ENCODE measurements at places on chromosomes 5 and 9.
A peak's percentile ranks its signal among the peaks of the same experiment; 100 is the strongest.

GRCh38 chr9:136831002-136831719, 11.1 kb upstream of the AJM1 start:
- no peak for DNase-seq

GRCh38 chr5:62568800-62569432, 9.7 kb upstream of the LRRC70 start:
- no peak for DNase-seq

GRCh38 chr9:135051316-135052038, 36.0 kb upstream of the OLFM1 start:
- no peak for DNase-seq

DNA sequence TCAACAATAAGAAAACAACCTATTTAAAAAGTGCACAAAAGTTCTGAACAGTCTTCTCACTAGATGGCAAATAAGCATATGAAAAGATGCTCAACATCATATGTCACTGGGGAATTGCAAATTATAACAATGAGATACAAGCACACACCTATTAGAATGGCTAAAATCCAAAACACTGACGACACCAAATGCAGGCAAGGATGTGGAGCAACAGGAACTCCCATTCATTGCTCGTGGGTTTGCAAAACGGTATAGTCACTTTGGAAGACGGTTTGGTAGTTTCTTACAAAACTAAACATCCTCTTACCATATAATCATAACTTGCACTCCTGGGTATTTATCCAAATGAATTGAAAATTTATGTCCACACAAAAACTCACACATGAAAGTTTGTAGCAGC, 100.9 kb upstream of the TBC1D2 start:
- DNase-seq, result no peak

- DNase-seq, result no peak
These were observed 20.6 kb upstream of the SCAMP1 start for GRCh38 chr5:78339617-78340436.

DNA sequence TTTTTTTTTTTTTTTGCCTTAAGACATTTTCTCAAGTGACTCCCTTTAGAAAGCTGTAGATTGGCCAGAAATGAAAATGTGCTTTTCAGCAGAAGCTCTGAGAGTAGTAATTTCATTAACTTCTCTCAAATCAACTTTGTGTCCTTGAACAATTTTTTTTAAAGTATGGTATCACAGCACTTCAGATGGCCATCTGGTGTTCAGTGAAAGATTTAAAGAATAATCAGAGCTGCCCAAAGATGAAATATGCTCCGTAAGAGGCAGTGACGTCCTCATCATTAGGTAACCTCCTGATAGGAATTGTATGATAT, 43.0 kb upstream of the PCAT7 start:
- DNase-seq, result no peak

- no peak for DNase-seq
These were observed 55.8 kb downstream of the EPB41L4B start for GRCh38 chr9:109264877-109265587.

GRCh38 chr9:70477907-70478480, 63.5 kb upstream of the KLF9 start:
- no peak for DNase-seq

- no peak for DNase-seq
These were observed 32.9 kb upstream of the FCN1 start for GRCh38 chr9:134950386-134951210.

GRCh38 chr5:126869005-126869451, 92.1 kb downstream of the LMNB1 start:
- DNase-seq, result peak; percentile 8

DNA sequence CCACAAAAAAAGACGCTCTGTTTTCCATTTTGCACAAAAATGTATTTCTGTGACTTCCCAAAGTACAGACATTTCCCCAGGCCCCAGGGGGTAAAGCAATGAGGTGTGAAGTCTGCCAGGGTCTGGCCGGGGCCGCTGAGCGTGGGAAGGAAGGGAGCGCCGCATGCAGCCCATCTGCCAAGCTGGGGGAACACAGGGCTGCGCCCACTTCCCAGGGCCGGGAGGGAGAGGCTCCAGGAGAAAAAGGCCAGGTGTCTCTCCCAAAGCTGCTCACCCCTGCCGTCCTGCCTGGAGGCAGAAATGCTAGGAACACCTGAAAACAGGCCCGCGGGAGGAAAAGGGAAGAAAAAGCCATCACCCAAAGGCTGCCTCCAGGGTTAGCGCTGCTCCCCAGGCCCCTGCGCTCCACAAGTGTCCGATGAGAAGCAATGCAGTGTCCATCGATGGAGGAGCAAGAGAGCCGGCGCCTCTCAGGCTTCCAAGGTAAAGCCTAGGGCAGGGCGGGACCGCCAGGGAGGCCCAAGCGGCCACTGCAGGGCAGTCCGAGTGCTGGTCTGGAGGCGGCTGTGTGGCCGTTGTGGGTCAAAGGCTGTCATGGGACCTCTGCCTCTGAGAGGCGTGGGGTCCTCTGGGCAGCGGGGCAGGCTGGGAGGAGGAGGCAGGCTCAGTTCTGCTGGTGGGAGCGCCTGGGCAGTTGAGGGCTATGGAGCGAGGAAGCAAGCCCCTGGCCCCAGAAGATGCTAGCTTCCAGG, 6.0 kb upstream of the ZDHHC12 start:
- no peak for DNase-seq

- DNase-seq, result no peak
These were observed 17.8 kb downstream of the SERINC5 start for GRCh38 chr5:80238097-80238496.

- no peak for DNase-seq
These were observed 2.8 kb downstream of the CMBL start for GRCh38 chr5:10304932-10305331.
